CD4-positive, alpha-beta T cell treated with Interferon gamma for 1 hour (primary cell): ENCODE measurements at places on chromosomes 11 and 22.

GRCh38 chr22:35708453-35708852, 9.2 kb upstream of the APOL5 start:
- DNase-seq = no peak

DNA sequence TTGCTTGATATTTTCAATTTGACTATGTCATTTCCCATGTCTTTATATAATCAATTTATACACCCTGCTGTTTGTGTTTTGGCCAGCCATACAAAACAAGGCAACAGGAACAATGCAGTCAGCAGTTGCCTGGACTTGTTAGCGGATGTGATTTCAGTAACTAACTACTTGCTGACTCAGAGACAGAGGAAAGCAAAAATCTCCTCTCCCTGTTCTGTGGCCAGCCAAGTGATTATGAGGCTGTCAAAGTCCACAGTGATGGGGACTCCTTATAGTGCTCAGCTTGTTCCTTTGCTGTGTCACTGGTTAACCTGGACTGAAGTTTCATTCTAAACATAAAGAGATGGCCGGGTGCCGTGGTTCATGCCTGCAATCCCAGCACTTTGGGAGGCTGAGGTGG, 32.6 kb upstream of the APLP2 start:
- no peak for DNase-seq

- no peak for DNase-seq
Measured at GRCh38 chr11:73315293-73316020, 7.4 kb downstream of the ARHGEF17 start.

DNA sequence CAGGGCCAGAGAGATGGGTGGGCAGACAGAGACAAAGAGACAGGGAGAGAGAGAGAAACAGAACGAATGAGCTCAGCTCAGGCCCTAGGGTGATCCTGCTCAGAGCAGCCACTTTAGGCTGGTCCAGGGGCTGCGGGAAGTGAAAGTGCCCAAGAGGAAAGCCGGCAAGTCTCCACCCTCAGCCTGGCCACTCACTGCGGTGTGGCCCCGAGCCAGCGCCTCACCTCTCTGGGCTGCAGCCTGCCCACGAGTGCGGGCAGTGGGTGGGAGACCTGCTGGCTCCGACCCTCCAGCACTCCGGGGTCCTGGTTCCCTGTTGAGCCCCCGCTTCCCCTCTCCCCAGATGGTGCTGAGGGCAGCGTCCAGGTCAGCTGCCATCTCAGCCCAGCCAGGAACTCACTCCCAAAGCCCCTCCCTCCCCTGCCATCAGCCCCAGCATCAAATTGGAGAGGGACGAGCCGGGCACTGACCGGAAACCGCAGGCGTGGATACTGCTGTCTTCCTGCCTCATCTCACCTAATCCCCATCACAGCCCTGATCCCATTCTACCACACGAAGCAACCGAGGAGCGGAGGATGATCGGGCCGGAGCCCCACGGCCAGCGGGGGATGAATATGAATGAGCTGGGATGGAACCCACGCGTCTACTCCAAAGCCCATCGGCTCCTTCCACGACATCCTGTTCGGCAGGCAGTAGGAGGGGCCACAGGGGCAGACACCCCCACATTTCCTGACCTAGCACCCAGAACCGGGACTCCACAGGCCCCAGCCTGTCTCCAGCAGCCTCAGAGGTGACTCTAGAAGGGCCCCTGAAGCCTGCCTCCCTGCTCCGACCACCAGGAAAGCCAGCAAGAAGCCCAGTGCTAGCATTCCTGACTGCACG, 16.9 kb downstream of the ELFN2 start:
- peak; percentile 23 for DNase-seq

GRCh38 chr11:35348898-35349687, 70.3 kb downstream of the SLC1A2 start:
- no peak for DNase-seq

DNA sequence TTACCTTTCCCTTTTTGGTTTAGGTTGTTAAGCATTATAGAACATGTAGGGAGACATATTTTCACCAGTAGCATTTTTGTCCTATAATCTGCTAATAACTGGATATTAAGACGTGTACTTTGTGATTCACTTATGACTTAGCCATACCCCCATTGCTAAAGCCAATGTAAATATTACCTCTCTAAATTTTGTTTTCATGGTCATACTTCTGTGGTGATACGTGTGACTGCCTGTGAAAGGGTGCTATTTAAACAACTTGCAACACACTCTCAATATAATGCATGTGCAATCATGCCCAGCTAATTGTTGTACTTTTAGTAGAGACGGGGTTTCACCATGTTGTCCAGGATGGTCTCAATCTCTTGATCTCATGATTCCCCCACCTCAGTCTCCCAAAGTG, 36.2 kb upstream of the PAK1 start:
- no peak for DNase-seq

GRCh38 chr11:114483929-114484328, 44.7 kb downstream of the REXO2 start:
- no peak for DNase-seq

- DNase-seq = no peak
Measured at GRCh38 chr11:117691516-117691915, 105.5 kb downstream of the DSCAML1 start.

GRCh38 chr11:71066311-71066710, 186.1 kb downstream of the SHANK2 start:
- no peak for DNase-seq
